ENCODE measurements at places on chromosomes 5 and 9.
A peak's percentile ranks its signal among the peaks of the same experiment; 100 is the strongest.

DNA sequence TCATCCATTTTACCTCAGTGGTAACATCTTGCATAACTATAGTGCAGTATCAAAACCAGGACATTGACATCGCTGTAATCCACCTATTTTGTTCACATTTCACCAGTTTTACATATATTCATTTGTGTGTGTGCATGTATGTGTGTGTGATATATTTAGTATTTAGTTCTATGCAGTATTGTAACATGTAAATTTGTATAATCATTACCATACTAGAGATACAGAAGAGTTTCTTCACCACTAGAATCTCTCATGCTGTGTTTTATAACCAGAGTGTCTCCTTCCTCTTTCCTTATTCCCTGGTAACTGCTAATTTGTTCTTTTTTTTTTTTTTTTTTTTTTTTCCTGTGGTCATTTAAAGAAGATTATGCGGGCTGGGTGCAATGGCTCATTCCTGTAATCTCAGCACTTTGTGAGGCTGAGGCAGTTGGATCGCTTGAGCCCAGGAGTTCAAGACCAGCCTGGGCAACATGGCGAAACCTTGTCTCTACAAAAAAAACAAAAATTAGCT is 11.0 kb downstream of the RASA1 start:
- DNase-seq = no peak

- DNase-seq = no peak
Measured at GRCh38 chr9:70588381-70588780, 173.9 kb upstream of the KLF9 start.

GRCh38 chr9:109745335-109746283 is 34.4 kb upstream of the PALM2AKAP2 start:
- DNase-seq = no peak

- DNase-seq = no peak
Measured at GRCh38 chr9:71746023-71746757, 22.1 kb downstream of the CEMIP2 start.

- DNase-seq = no peak
Measured at GRCh38 chr9:90735952-90736351, 65.7 kb upstream of the SYK start.

DNA sequence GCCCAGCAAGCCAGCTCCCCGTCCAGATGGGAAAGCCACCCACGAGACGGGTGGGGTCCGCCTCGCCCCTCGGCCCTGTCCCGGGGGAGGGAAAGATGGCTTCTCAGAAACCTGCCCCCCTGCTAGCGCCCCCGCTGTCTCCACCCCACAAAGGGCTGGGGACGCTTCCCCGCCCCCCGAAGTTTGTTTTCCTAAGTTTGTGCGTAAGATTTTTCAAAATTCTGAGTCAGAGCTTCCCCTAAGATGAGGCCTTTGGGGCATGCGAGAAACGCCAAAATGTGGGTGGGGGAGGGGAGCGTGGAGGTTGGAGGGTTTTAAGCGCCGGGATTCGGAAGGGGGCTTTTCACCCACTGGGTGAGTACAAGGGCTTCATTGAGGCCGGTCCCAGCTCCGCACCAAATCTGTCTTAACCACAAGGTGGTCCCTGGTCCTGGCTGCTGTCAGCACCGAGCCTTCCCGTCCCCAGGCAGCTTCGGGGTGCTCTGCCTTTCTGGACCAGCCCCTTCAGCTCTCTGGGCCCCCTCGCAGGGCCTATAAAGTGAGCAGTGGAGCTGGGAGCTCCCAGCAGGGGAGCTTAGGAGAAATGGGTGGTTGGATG is 32.3 kb downstream of the PRRX2 start:
- DNase-seq = peak; percentile 11

DNA sequence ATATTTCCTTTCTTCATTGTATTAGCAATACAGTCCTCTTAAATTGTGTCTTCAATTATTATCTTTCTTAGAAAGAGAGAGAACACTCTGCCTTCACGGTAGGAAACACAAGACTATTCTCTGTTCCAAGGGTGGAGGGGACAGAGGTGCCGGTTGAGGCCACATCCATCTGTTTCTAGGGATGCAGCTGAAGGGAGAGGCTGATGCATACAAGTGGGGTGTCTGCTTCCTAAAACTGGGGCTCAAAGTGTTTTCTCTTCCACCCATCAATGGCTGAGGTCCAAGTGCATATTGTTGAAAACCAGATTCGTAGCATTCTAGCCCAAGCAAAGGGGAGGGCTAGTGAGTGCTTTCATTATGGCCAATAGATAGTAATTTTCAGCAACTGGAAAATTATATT is 9.5 kb downstream of the IRX2 start:
- no peak for DNase-seq

DNA sequence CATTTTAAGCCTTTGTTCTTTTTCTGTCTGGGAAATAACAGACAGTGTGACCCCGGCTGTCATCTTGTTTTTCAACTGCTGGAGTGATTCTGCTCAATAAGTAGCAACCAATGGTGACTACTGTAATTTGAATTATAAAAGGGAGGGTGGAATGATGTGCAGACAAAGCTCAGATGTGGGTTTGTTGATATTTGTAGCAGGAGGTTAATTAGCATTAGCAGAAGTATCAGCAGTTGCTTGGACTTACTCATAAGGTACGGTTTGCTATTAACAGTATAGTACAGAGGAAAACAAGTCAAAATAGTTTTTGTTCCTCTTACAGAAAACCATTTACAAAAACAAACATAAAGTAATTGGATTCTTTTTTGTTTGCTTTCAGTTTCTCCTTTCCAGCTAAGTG is 140.4 kb downstream of the TUSC1 start:
- no peak for DNase-seq

DNA sequence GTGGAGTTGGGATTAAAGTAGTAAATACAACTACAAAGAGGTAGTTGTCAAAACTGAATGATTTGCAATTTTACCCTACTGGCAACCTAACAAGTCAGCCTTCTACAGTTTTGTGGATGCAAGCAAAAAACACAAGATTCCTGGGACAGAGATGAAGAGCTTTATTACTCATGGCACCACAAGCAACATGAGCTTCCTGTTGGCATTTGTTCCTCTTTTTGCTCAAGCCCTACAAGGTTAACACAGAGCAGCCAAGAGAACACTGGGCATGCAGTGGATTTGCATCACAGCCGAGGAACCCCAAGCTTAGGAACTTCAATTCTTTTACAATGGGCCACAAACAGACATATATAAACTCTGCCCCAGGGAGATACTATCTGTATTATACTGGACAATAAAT is 28.8 kb upstream of the DMAC1 start:
- DNase-seq = no peak

GRCh38 chr5:150317048-150318003 is 14.6 kb upstream of the ARSI start:
- DNase-seq = peak; percentile 13

DNA sequence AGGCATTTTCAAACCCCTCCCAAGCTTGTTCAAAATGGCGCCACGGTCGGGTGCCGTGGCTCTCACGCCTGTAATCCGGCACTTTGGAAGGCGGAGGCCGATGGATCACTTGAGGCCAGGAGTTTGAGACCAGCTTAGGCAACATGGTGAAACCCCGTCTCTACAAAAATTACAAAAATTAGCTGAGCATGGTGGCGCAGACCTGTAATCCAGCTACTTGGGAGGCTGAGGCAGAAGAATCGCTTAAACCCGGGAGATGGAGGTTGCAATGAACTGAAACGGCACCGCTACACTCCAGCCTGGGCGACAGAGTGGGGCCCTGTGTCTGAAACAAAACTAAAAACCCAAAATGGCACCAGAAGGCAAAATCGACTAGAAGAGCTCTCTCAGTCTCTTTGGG is 142.0 kb downstream of the MTX3 start:
- no peak for DNase-seq
